ENCODE measurements at places on chromosomes 2 and 18. TPM values are rescaled to one million over a fixed set of nuclear protein-coding genes. Genes with fewer than 3 reads are reported as not detected.

The NXPH2 gene
- total RNA-seq, result not detected

The RRM2 gene
- 648 TPM for total RNA-seq

The STARD6 gene
- 0.61 TPM for total RNA-seq

The CHRNA1 gene
- not detected for total RNA-seq

The TLX2 gene
- 0.82 TPM for total RNA-seq

The GKN1 gene
- not detected for total RNA-seq

The LHCGR gene
- total RNA-seq, result not detected

The PMAIP1 gene
- total RNA-seq, result 54.7 TPM

The TXNL1 gene
- 42.5 TPM for total RNA-seq

The OSBPL6 gene
- 0.73 TPM for total RNA-seq

The SP140 gene
- total RNA-seq, result 132 TPM

The HOXD13 gene
- not detected for total RNA-seq

The LIMS3 gene
- 0.93 TPM for total RNA-seq

The ABHD1 gene
- 0.29 TPM for total RNA-seq

The TGFBRAP1 gene
- total RNA-seq, result 22.2 TPM

The AP1S3 gene
- 13.5 TPM for total RNA-seq

The NOSTRIN gene
- not detected for total RNA-seq

Measured in activated CD8-positive, alpha-beta memory T cell treated with anti-CD3 and anti-CD28 coated beads, Interleukin-2, amount 10 ng/mL, durations not matched to agents 7 days and 5 days (primary cell).